NCI-H187 (cell line): ENCODE measurements at places on chromosomes 4 and X.

- DNase-seq, result no peak
These were observed 158.9 kb upstream of the MAP3K15 start for GRCh38 chrX:19674041-19674789.

DNA sequence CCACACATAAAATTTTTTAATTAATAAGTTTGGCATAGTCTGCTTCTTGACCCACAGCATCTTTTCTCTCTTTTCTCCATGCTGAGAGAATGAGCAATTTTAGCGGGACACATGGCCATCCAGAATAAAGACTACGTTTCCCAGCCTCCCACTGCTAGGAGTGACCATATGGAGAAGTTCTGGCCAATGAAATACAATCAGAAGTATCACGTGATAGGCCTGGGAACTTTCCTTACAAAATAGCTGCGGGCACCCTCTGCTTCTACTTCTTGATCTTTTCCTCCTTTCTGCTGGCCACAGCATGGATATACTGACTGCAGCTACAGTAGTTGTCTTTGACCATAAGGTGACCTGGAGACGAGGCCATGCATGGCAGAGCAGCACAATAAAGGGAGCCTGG is 348.0 kb downstream of the BCOR start:
- no peak for DNase-seq

DNA sequence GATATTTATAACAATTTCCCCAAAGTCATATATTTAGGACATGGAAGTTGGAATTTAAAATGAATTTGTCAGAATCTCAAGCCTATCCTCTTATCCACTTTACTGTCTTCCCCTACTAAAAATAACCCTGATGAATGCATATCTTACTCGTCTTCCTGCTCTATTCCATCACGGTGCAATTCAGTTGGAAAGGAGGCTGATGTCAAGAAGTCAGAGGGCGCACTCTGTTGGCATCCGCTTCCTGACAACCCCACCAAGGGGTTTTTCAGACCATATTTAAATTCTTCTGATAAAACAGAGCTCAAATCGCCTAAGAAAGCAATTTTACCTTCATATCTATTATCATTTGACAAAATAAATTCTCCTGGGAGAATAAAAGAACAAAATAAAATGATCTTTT is 233.5 kb downstream of the ARHGAP24 start:
- DNase-seq, result no peak

- DNase-seq, result no peak
These were observed 655.8 kb downstream of the PCDH7 start for GRCh38 chr4:31375936-31376335.

GRCh38 chrX:97234471-97235081 is 350.9 kb downstream of the RPA4 start:
- no peak for DNase-seq

DNA sequence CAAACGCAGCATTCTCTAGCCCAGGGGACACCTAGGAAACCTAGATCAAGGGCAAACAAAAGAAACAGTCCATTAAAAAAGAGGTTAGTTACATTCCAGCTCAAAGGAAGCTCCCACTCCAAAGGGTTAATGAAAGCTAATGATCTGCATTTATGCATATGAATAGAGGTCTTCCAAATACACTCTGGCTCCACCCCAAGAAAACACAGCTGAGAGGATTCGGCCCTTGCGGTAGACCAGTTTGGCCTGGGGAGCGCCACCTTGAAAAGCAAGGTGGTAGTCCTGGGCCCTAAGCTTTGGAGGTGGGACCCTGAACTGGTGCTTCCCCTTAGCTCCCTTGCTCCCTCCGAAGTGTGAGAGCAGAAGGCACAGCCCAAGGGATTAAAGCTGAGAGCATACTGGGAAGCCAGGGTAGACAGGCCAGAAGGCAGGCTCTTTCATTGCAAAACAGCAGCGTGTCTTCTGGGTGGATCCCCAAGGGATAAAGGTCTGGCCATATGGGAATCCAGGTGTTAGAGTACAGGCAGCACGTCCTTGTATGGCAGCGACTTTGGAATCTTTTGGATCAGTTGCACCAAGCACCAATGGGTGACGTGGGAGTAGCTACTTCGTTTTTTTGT is 3.7 kb downstream of the GABRQ start:
- DNase-seq, result no peak

DNA sequence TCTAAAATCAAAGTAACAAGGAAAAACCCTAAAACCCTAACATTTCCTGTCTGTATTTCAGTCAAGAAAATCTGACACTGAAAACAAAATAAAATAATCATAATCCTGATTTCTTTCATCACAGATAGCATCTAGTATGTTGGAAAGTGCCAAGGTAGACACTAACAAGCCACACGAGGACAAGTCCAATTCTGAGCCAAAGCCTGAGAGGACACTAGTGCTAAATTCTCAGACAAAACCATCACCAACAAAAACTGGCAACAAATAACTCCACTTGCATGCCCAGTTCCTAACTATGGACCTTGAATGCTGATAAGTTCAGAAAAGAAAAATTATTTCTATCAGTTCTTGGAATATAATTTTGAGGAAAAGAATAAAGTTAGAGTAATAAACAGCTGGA is 113.7 kb downstream of the MANBA start:
- DNase-seq, result no peak

- no peak for DNase-seq
These were observed 1516.4 kb upstream of the PABPC4L start for GRCh38 chr4:135718019-135718418.

DNA sequence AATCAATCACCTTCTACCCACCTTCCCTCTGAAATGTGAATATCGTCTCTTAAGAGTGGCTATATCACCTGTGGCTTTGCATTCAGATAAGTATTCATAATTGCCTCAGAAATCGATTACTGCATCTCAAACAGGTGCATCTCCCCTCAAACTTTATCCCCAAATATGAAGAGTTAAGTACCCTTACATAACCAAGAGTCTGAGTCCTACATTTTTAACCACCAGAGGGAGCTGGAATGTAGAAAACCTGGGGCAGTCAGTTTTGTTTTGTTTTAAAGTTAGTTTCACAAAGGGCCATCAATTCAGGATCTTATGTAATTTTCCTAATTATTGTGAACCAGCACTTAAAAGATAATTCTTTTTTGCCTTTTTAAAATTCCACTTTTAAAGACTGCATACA is 5.7 kb downstream of the TCEANC start:
- DNase-seq, result no peak

DNA sequence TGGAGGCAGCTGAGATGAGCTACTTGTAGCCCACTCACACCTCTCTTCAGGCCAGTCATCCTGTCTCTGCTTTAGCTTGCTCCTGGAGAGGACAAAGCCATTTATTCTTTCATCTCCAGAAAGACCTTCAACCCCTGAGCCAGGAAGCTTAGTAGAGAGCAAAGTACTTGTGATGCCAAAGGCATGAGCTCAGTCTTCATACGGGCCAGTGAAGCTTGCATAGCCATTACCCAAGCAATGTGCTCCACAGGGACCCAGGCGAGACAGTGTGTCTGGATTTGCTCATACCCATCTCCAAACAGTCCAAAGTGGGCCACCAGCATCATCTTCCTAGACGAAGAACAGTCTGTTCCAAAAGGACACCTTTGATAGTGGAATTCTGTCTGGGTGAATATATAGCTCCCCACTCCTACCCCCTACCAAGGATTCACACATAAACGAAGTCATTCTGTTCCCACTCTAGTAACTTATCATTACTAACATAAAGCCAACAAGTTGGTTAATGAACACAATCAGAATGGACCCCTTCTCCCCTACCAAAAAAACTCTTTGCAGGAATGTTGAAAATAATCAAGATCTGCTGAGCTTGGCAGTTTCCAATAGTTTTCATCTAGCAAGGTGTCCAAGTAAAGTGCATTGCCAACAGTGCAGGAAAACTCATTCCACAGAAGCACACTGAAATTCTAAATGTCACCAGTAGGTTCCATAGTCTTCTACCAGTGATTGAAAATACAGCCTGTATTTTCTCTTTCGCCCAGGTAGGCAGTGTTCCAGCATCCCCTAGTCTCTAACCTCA is 6.7 kb downstream of the TNMD start:
- no peak for DNase-seq

GRCh38 chrX:41313419-41313818 is 20.5 kb upstream of the DDX3X start:
- DNase-seq, result no peak

DNA sequence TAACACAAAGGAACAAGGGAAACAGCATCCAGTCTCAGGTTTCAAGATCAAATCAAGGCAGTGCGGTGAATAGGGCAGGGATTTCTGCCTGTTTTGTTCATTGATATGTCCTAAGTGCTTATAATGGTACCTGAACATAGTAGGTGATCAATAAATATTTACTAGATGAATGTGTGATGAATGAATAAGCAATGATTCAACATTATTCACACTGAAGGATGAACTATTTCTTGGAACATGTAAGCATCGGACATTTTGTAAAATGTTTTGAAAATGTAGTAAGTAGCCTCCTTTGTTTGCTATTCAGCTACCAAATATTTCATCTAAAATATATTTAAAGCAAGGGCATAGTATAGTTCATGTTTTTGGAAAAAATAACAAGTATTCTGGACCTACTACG is 67.8 kb downstream of the USP38 start:
- DNase-seq, result no peak

- no peak for DNase-seq
These were observed 868.0 kb downstream of the RPA4 start for GRCh38 chrX:97751735-97752134.

DNA sequence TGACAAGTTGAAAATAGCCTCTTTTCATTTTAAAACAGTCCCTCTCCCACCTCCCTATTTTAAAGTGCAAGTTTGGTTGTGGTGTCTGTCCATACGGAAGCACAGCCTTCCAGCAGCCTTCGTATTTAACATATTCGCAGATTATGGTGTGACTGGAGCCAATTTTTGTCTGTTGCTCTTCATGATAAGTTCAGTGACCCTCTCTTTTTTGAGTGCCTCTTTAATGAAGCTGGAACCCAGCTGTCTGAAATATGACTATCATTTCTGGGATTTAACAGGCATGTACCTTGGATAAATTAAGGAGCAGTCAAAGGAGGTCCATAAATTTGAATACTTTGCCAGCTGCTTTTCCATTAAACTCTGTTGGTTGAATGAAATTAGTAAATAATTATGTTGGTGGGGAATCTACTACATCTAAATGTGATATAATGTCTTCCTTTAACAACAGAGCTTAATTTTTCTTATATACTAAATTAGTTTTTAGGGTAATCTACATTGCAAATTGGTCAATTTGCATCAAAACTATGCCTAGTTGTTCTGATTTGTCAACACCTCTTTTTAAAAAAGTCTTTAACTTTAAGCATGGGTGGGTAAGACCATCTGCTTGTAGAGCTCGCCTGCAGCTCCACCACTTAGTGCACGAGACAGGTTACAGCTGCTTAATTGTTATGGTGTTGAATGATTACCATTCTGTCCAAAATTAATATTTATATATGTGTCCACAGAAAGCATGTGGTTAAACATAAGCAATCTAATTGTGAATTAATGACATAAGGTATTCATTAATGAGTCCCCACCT is 216.6 kb downstream of the DCTD start:
- DNase-seq, result no peak

DNA sequence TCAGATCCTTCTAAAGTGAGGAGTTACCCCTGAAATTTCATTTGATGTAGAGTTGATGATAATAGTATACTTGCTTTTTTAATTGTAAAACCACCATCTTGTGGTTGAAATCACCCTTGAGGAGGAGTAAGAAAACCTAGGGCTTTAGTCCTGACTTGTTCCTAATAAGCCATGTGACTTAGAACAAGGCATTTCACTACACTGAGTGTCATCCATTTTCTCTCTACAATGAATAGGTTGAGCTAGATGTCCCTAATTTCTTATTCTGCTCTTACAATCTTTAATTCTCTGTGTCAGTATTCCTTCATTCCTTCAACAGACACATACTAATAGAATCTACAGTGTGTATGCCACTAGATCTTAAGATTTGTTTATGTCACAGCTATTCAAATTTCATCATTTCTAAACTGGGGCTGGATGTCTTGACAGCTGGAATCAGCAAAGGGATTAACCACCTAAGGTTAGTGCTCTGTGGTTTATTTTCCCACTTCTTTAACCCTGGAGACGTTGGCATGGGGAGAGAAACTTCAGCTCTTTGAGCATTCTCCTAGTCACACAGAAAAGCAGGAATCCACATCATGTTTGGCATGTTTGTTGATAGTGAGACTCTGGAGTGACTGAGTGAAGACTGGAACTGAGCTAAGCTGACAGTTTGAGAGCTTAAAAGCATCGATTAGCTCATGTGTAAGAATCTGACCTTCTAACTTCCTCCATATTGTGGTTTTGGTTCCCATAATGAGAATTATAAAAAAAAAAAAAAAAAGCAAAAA is 246.3 kb downstream of the NDST4 start:
- DNase-seq, result no peak
